ENCODE measurements at places on chromosomes 4 and X.

DNA sequence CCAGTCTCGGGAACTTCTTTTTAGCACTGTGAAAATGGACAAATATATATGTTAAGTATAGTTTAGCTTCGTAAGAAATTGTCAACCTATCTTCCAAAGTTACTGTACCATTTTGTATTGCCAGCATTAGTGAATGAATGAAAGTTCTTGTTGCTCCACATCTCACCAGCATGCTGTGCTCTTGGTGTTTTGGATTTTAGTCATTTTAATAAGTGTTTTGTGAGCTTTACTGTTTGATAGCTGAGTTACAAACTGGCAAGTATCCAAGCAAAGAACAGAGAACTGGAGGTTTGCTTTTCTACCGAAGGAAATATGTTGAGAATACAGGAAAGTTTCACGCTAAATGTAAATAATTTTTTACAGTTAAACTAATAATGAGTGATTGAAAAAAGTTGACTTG lies 33.0 kb downstream of the SNCA start:
- no peak for DNase-seq

GRCh38 chr4:177737387-177737940 lies 295.2 kb upstream of the AGA start:
- DNase-seq: no peak

- DNase-seq: no peak
Measured at GRCh38 chr4:108991551-108992328, 228.9 kb upstream of the ETNPPL start.

- no peak for DNase-seq
Measured at GRCh38 chr4:119659576-119659975, 31.0 kb upstream of the PDE5A start.

- no peak for DNase-seq
Measured at GRCh38 chrX:144648788-144649187, 598.5 kb upstream of the SPANXN1 start.

DNA sequence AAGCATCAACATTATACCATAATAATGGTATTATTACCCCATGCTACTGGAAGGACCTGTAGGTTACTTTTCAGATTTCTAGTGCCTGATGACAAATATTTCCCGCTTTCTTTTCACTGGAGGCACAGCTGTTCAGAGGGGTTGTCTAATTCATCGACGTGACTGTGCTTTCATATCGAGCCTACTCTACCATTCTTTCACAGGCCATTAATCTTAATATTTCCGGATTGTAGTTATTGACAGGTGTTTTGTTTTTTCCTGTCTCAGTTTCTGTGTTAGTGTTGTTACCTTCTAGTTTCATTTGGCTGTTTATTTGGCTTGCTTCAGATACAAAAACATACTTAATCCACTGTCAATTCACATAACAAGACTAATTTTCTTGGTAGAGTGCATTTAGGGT lies 330.9 kb downstream of the SPOCK3 start:
- DNase-seq: no peak

DNA sequence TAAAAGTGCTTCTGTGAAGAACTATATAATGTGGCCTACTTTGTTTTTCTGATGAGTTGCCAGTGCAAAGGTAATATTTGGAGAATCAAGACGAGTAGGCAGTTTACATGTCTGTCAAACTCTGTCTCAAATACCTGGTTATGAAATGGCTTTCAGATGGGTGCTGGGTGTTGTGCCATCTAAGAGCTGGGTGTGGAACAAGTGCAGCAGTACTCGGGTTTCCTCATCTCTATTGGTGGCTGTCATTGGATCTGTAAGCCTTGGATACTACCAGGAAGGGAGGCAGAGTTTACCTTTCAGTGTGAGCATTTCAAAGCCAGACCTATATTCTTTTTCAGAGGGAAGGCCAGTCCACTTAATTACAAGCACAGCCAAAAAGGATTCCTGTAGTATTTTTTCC lies 37.2 kb downstream of the MTM1 start:
- DNase-seq: no peak

DNA sequence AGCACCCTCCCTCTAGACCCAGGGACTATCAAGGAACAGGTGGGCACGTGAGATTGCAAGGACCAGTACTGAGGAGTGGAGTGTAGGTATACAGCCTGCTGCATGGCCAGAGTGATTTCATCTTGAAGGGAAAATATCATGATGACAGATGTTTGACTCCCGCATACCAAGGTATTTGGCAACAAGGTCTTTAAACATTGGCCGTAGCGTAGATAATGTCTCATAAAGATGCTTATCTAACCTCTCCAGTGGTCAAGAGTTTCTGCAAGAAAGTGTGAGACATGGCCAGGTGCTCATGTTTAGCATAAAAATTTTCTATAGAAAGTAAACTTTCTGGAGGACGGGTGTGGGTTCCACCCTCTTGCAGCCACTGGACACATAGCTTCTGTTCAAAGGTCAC lies 18.7 kb upstream of the ZNF630 start:
- DNase-seq: no peak

DNA sequence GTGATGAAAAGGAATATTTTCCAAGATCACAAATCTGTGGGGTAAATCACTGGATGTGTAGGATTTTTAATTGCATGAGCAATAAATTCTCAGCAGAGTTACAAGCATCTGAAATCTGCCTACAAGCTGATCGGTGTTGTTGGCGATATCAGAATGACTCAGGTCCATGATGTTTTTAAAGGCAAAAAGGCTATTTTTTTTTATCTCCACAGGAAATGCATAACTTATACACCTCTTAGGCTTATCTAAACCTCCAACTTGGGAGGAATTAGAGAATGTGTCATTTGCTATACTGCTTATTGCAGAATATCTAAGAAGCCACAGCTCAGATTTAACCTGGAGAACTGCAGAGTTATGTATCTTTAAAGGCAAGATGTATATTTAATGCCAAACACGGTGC lies 61.6 kb downstream of the KIT start:
- no peak for DNase-seq

DNA sequence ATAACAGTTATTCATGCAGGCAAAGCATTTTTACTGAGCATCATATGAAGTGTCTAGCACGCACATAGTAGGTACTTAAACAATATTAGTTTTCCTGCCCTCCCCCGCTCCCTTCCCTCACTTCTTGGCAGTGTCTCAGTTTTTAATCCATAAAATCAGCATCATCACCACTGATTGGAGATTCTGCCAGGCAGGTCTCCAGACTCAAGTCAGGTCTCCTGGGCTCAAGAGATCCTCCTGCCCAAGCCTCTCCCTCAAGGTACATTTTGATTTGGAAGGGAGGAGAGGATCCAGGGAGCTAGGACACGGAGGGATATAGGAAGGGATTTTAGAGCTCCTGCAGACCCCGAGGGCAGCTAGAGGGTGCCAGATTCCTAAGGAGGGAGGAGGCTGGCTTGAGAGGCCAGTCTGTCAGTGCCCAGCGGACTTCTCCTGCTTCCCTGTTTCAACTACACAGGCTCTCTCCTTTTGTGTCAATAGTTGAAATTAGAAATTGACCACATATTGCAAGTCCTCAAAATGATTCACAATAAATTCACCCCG lies 4.4 kb upstream of the FAT1 start:
- DNase-seq: no peak

- DNase-seq: no peak
Measured at GRCh38 chr4:184188443-184189400, 29.0 kb downstream of the ENPP6 start.

DNA sequence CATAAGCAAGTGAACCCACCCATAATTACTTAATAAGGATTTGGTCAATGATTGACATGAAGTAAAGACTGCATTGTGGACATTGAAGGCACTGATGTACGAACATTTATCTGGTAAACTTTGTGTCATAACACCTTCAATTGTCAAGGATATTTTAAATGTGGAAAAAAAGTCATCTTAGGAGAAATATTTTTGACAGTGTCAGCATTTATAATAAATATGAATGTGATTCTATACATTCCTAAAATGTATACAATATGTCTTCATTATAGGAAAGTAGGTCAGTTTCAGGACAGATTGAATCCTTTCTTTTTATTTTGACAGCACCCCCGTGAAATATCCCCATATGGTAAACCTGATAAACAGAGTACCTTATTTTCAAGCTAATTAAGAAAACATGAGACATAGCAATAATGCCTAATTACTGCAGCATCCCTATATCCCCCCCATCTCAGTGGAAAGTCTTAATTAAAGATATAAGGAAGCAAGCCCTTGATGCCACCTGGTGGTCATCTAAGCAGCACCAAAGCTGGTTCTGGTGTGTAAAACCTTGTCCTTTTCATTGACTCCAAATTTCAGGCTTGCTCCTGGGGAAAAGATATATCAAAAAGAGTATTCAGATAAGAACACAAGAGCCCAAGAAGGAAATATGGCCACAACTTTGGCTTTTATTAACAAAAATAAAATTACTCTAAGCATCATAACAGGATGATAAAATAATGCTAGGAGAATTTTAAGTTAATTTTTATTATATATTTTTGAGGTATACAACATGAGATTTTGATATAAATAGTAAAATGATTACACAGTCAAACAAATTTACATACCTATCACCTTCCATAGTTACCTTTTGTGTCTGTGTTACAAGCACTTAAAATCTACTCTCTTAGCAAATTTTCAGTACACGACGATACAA lies 379.7 kb downstream of the TLL1 start:
- no peak for DNase-seq
